Vein endothelial cell (primary cell): ENCODE measurements at places on chromosomes 12 and 14. TPM values are rescaled to one million over a fixed set of nuclear protein-coding genes. Genes with fewer than 3 reads are reported as not detected.

The TSHR gene
- not detected in 2 replicates for total RNA-seq

The DBX2 gene
- total RNA-seq: not detected in 2 replicates

The COCH gene
- total RNA-seq: 0.29 and 0.65 TPM in 2 replicates

The KCNC2 gene
- not detected in 2 replicates for total RNA-seq

The SERPINA10 gene
- not detected in 2 replicates for total RNA-seq

The GARIN6 gene
- not detected in 2 replicates for total RNA-seq

The IL31 gene
- not detected in 2 replicates for total RNA-seq

The RNASE2 gene
- total RNA-seq: not detected in 2 replicates

The KRT71 gene
- not detected in 2 replicates for total RNA-seq

The GLIPR1L1 gene
- not detected in 2 replicates for total RNA-seq

The SRRM4 gene
- not detected in 2 replicates for total RNA-seq

The GPRC5A gene
- total RNA-seq: 5.0 and 11.1 TPM in 2 replicates

The PTCSC3 gene
- total RNA-seq: not detected in 2 replicates

The CLEC4C gene
- not detected in 2 replicates for total RNA-seq

The PTGDR gene
- total RNA-seq: not detected in 2 replicates

The SOCS4 gene
- 23.8 and 31.9 TPM in 2 replicates for total RNA-seq

The GRIP1 gene
- under 0.01 and 0.10 TPM in 2 replicates for total RNA-seq

The BATF gene
- 2.5 and 2.9 TPM in 2 replicates for total RNA-seq

The MAP3K9 gene
- 0.57 and 0.65 TPM in 2 replicates for total RNA-seq

The LRRC9 gene
- not detected in 2 replicates for total RNA-seq

The NAV3 gene
- total RNA-seq: 33.0 and 53.9 TPM in 2 replicates

The NGB gene
- not detected in 2 replicates for total RNA-seq

The STXBP6 gene
- total RNA-seq: under 0.01 TPM in 1 of 2 replicates, not detected in the other
